GM13976 (cell line): ENCODE measurements at places on chromosomes 1 and 21.

GRCh38 chr1:7269525-7269924 is 484.3 kb downstream of the CAMTA1 start:
- DNase-seq, result no peak

DNA sequence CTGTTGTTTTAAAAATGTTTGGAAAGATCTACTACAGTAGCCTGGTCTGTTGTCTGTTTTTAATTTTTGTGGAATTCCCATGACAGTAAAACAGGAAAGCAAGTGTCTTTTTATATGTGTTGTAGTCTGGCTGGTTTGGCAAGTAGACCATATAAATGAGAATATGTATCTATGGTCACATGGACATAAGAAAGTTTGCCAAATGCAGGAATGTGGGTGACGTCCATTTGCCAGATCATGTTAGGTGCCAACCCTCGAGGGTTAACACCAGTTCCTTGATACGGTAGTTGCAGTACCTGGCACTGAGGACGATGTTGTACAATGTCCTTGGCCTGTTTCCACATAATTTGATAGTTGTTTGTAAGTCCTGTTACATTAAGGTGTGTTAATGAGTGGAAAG is 6.2 kb downstream of the DAP3 start:
- DNase-seq, result no peak

GRCh38 chr1:23237508-23237907 is 20.2 kb upstream of the HTR1D start:
- DNase-seq, result no peak

- DNase-seq, result no peak
Measured at GRCh38 chr1:208179961-208180409, 64.2 kb downstream of the PLXNA2 start.

- no peak for DNase-seq
Measured at GRCh38 chr1:214844319-214844718, 238.2 kb upstream of the KCNK2 start.

- DNase-seq, result no peak
Measured at GRCh38 chr1:207398986-207399385, 55.1 kb upstream of the CR2 start.

- DNase-seq, result no peak
Measured at GRCh38 chr1:215064327-215064726, 18.2 kb upstream of the KCNK2 start.

GRCh38 chr1:92961896-92962752 is 862 bp upstream of the DIPK1A start:
- DNase-seq, result peak; percentile 76

DNA sequence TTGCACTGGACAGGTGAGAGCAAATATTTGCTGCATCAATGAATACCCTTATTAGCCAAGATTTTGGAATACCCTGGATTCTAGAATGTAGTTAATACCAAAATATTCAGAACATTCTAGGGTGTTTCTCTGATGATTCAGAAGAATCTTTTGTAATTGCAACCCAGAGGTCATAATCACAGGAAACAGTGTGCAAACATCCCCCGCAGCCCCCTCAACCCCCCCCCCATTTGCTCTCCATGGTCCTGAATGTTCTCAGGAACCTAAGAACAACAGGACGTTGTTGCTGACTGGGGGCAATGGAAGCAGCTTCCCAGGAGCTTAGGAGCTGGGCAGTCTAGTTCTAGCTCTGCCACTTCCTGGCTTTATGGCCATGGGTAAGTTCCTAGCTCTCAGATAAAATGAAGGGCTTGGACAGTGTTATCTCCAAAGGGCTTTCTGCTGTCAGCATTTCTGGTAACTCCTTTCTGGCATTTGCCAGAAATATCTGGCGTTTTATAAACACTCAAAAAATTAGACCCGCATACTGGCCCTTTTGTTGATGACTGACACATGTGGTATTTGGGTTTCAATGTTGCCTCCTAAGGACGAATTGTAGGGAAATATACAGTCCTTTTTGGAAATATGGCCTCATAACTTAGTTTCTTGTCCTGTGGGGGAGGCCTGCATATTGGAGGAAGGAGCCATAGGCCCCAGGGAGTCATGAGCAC is 178.6 kb downstream of the RRAGC start:
- DNase-seq, result no peak

DNA sequence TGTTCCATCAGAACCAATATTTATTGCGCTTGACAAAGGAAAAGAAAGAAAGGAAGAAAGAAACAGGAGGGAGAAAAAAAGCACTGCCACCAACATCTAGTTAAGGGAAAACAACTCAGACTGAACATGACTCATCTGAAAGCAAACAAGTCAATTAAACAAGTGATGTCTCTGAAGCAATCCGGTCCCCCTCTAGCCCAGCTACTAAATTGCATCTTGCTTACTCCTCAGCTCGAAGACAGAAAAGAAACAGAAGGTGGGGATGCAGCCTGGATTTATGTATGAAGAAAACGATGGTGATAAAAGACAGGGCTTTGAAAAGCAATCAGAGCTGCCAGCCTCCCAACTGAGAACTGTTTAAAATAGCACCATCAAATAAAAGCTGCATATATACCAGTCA is 188.2 kb downstream of the OMA1 start:
- DNase-seq, result no peak

DNA sequence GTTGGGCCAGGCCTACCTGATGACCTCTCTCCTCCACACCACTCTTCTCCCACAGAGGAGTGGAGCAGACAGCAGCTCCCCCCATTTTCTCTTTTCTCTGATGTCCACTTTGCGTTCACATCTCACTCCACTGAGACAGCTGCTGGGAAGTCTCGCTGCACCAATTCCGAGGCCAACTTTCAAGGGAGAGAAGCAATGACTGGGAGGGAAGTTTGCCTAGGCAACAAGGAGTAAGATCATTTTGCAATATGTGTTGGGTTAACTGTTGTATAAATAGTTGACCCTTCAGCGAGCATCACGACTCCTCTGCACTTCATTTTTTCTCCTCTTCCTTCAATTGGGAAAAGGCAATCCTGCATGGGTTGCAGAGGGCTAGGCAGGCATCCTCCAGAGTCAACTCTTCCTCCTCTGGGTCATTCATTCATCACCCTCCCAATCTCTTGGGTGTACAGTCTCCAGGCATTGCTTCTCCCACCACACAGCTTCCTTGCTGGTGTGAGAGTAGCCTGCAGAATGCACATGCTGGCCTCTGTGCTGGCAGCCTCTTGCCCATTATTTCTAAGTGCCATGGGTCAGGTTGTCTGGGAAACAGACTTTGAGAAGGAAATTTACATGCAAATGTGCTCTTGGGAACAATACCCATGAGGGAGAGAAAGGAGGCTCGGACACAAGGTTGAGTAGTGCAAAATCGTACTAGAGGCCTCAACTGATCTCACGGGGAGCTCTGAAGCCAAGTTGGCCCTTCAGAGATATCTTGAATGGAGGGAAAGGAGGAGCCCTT is 75.8 kb upstream of the BCAR3 start:
- no peak for DNase-seq

- DNase-seq, result peak; percentile 42
Measured at GRCh38 chr1:10283318-10283984, 73.1 kb downstream of the KIF1B start.

GRCh38 chr1:201346337-201346939 is 31.0 kb downstream of the TNNT2 start:
- DNase-seq, result no peak

DNA sequence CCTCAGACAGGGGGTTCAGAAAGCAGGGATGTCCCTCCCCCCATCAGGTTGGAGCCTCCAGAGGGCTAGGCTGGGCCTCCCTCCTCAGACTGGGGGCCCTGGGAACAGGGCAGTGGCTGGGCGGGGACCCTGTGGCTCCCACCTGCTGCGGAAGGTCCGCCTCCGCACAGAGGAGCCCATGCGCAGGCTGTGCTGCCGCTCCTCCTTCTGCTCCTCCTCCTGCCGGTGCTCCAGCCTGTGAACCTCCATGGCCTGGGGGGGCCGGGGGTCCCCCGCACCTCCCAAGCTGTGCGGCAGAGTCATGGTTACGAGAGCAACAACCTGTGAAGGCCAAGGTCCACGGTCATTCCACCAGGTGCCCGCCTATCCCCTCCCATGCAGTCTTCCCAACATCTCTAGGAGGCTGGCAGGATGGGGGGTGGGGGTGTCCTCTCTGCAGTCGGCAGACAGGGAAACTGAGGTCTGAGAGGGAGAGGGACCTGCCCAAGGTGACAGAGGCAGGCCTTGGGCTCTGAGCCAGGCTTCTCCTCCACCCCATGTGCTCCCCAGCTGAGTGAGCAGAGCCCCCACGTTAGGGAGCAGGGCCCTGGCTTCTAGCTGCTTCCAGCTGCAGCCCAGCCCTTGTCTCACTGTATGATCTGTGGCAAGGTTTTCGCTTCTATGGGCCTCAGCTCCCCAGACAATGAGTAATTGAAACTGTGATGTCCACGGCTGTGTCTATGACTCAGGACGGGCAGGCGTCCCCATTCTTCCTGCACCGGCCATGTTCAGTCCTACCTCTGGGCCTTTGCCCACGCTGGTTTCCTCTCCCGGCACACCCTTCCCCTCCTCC is 3.4 kb downstream of the MYOM3 start:
- DNase-seq, result no peak

- DNase-seq, result no peak
Measured at GRCh38 chr1:211816586-211816985, 14.0 kb downstream of the LPGAT1 start.

- no peak for DNase-seq
Measured at GRCh38 chr1:76269155-76269554, 194.6 kb downstream of the ST6GALNAC3 start.

DNA sequence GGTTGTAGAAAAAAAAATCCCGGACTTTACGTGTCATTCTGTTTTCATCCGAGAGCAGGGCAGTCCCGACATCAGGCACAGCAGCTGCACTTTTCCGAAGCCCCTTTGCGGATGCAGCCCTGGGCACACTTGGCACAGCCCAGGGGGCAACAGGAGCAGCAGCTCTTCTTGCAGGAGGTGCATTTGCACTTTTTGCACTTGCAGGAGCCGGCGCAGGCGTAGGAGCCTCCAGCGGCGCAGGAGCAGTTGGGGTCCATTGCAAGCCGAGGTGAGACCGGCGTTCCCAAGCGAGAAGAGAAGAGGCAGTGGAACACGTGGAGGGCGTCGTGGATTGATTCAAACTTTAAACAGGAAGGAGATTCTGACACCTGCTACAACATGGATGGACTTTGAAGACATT is at the start of gene MT1HL1:
MT1HL1 (minus strand) TSS at position 326 of the 400 bp plus-strand sequence; CDS start at position 257, 69 bp downstream.
- no peak for DNase-seq

- peak; percentile 30 for DNase-seq
Measured at GRCh38 chr1:17013491-17014320, 2.0 kb upstream of the ATP13A2 start.

GRCh38 chr1:197351821-197352440 is 83.9 kb downstream of the CRB1 start:
- no peak for DNase-seq

GRCh38 chr21:26572702-26573381 is at the start of gene CYYR1:
Gene CYYR1 (minus strand): TSS chr21:26573286. CDS start chr21:26572940, 346 bp downstream.
- DNase-seq, result no peak

- no peak for DNase-seq
Measured at GRCh38 chr21:18725653-18726052, 322.1 kb upstream of the TMPRSS15 start.

- DNase-seq, result no peak
Measured at GRCh38 chr1:244860914-244861610, 3.3 kb downstream of the HNRNPU start.

- no peak for DNase-seq
Measured at GRCh38 chr1:223035724-223036478, 107.1 kb downstream of the TLR5 start.
